ENCODE measurements at places on chromosomes 6 and 20.
A peak's percentile ranks its signal among the peaks of the same experiment; 100 is the strongest.

GRCh38 chr6:1915226-1915625 is 305.5 kb downstream of the FOXC1 start:
- DNase-seq = no peak

DNA sequence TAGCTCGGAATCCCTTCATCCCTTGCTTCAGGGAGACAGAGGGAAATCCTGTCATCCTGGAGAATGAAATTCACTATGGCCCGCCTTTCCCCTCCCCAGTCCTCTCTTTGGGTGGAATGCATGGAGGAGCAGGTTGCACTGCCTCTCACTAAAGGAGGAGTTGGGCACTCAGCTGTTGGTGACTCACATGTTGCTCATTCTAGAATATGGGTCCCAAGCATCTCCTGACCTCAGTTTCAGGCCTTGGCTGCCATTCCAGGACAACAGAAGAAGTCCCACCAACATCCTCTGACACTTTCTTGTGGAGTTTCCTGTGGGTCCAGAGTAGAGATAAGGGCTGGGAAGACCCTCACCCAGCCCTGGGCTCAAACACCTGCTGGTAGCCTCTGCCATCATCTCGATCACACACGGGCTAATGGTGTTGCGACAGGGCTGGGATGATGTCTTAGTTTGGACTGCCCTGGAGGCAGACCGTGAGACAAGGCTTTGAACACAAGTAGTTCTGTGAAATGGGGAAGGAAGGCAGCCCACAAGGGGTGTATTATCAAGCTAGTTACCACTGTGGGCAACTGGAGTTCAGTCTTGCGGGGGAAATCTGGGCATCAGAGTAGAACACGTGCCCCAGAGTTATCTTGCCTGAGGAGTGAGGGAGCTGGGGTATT is 52.4 kb upstream of the RNF24 start:
- no peak for DNase-seq

DNA sequence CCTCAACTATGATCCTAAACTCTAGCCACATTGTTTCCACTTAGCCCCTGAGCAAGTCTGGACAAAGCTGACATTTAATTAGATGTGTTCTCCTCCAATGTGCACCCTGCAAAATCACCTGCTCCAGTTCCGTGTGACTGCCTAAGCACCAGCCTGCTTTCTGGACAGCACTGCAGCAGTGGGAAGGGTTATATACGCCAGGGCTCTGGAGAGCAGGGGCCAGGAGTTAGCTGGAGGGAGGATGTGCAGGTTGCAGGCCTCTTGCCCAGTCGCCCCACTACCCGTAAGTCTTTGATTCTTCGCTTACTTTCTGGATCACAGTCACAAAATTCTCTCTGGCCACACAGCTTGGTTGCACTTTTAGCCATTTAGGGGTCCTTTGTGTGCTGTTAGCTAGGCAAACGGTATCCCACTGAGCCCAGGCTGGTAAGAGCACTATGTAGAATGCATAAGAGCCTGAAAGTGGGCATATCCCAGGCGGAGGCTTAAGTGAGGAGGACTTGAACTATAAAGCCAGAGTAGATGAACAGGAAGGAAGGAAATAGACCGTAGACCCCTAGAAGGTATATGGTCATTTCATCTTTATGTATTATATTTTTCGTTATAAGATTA is 10.7 kb upstream of the PLEKHG1 start:
- DNase-seq = no peak

GRCh38 chr6:88913471-88913870 is 49.9 kb downstream of the RNGTT start:
- no peak for DNase-seq

GRCh38 chr6:11810854-11811643 is 32.4 kb upstream of the ADTRP start:
- DNase-seq = no peak

- no peak for DNase-seq
Measured at GRCh38 chr20:62519826-62520225, 44.0 kb upstream of the GATA5 start.

- DNase-seq = no peak
Measured at GRCh38 chr6:118787724-118788423, 106.1 kb upstream of the ASF1A start.

DNA sequence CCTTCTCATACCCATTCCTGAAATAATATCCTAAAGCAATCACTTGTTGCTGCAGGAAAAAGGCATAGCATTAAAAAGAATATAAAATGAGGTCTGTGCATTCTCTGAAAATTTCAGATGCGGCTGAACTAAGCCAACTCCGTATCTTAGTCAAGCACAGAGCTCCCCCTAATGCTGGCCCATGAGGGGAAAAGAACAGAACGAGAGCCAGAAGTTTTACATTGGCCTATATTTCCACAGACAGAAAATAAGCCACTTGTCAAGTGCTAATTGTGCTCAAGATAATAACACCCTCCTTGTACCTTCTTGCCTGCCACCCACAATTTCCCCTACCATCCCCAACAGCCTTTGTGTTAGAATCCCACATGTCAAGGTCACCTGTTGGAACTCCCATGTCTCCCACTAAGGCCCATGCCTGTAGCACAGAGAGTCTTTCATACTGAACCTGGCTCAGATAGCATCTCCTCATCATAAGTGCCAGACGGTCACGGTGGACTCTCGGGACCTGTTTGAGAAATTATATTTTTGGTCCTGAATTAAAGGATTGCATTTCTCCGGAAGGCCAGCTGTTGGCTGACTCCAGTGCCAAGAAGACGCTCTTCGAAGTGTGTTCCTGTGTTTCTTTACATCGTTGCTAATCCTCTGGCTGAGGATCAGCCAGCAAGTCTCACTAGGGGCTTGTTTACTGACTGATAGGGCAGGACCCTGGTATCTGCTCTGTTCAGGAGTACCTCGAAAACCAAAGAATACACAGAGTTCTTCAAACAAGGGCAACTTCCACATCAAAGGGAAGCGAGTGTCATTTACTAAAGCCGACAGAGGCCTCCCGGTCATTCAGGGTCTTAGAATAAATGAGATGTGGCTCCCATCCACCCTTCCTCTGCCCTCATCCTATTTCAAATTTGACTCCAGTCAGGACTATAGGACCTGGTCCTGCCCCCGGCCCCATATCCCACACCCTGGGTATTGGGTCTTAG is 183.4 kb upstream of the FBXL4 start:
- DNase-seq = no peak

GRCh38 chr6:44309631-44310030 is 3.5 kb downstream of the AARS2 start:
- DNase-seq = no peak

DNA sequence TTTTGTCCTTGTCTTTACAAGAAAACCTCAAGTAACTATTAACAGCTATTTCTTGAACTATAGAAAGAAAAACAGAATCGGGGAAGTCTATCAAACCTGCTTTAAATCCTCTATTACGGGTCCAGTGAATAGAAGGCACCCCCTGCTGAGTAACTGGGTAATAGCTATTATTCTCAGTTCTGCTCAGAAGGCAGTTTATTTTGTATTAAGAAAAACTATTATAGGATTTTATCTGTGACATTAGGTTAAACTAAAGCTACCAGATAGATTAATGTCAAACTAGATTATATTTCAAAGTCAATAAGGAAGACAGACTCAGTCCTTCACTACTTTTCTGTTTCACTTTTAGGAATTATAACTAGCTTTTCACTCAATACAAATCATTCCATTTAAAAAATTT is 93.7 kb downstream of the DST start:
- DNase-seq = no peak

- no peak for DNase-seq
Measured at GRCh38 chr20:22977047-22977785, 57.9 kb upstream of the SSTR4 start.

GRCh38 chr6:47669684-47670513 is 28.5 kb upstream of the ADGRF4 start:
- DNase-seq = peak; percentile 55

GRCh38 chr20:25459111-25459830 is 51.8 kb downstream of the GINS1 start:
- DNase-seq = no peak

- peak; percentile 63 for DNase-seq
Measured at GRCh38 chr6:55108134-55109130, 65.9 kb upstream of the HCRTR2 start.

- DNase-seq = no peak
Measured at GRCh38 chr20:17952692-17953684, 15.6 kb downstream of the SNX5 start.

- DNase-seq = no peak
Measured at GRCh38 chr6:69673298-69673697, 123.5 kb downstream of the LMBRD1 start.

GRCh38 chr6:118708744-118709143 is 57.4 kb upstream of the CEP85L start:
- no peak for DNase-seq

- DNase-seq = no peak
Measured at GRCh38 chr20:7692478-7692877, 247.8 kb downstream of the HAO1 start.

DNA sequence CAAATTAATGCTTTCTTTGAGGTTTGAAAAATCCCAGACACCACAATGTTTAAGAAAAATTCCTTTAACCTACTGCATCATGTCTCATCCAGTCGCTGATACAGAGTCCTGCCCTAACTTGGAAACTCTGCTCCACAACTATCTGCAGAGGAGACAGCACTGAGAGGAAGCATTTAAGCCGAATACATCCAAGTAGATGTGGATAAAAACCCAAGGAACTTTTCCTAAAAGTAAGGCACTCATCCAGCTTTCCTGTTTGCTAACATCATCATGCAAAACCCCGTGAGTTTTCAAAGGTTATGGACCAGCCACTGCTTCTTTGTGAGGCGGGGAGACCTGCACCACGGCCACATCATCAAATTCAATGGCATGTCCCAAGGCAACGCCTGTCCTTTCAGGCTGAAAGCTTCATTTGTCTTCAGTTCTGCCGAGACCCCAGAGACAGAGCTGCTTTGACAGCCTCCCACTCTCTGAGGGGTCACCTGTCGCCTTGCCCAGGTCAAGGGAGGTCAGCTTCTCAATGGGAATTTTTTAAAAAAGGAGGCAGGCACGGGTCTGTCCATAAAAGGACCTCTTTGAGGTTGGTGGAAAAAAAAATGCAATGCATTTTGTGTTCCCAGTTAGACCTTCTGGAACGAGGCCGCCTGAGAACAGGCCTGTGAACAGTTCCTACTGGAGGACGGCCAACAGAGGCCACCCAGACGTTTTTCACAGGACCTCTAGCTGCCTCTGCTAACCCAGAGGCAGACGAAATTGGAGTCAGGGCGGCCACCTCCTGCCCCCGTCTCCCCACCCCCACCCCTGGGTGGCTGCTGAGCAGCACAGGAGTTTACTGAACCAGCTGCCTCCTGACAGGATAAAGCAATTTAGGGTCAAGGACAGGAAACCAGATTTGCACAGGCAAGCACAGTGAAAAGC is 142.5 kb upstream of the HDDC2 start:
- DNase-seq = peak; percentile 54

- DNase-seq = no peak
Measured at GRCh38 chr20:60132162-60132826, 174.1 kb downstream of the CDH26 start.

DNA sequence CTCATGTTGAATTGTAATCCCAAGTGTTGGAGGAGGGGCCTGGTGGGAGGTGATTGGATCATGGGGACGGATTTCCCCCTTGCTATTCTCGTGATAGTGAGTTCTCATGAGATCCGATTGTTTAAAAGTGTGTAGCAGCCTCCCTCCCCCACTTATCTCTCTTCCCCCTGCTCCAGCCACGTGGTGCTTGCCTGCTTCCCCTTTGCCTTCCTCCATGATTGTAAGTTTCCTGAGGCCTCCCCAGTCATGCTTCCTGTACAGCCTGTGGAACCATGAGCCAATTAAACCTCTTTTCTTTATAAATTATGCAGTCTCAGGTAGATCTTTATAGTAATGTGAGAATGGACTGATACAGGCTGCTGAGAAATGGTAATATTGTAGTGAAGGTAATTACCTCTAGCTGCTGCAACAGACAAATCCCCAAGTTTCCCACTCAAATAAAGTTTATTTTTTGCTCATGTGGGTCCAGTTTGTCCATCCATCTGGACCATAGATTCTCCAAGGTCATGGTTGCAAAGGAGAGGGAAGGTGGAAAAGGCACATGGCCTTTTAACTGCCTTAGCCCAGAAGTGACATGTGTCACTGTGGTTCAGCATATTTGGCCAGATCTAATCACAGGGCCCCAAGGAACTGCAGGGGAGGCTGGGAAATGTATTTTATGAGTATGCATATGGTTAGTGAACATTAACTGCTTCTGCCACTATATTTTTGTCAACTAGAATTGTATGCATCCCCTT is 89.2 kb downstream of the TRMT11 start:
- DNase-seq = no peak

DNA sequence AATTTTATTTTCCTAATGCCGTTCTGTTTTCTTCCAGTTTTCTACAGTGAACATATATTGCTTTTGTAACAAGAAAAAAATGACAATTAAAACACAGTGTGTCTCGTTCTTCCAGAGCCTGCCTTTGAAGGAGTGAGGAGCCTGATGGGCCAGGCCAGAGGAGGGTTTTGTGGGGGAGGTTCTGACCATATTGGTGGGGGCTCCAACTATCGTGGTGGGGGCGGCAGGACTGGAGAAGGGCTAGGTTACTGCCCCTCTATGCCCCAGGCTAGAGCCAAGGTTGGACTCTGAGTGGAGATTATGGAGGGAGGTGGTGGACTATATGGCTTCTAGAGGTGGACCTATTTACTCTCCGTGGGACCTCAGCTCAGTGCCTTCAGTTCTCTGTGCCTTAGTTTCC is 24.0 kb downstream of the DLGAP4 start:
- DNase-seq = no peak

DNA sequence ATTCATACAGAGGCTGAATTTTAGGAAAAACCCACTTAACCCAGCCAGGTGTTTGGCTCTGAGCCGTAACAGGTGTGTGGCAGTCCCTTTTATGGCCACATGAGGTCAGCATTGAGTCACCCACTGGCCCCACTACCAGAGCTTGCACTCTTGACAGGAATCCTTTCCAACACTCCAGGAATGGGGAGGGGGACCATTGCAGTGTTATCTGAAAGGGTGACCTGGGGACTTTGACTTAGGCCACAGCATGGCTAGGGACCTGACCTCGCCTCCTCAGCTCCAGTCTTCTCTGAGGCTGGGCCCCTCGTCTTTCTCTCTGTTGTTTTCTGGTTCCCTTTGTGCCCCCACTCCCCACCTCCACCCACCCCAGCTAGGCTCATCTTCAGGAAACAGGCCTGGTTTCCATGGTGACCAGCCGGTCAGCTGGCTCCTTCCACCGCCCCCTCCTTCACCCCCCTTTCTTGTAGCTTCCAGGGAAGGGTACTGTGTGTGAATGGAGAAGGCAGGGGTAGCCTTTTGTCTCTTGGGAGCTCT is 2.1 kb upstream of the TMEM151B start:
- peak; percentile 82 for DNase-seq

- no peak for DNase-seq
Measured at GRCh38 chr20:44941120-44941691, 19.0 kb downstream of the TOMM34 start.

GRCh38 chr20:34200023-34200422 is 41.2 kb upstream of the ASIP start:
- no peak for DNase-seq

- DNase-seq = no peak
Measured at GRCh38 chr20:2836035-2836434, 4.4 kb downstream of the PCED1A start.

- no peak for DNase-seq
Measured at GRCh38 chr6:46411456-46412197, 79.6 kb downstream of the RCAN2 start.

DNA sequence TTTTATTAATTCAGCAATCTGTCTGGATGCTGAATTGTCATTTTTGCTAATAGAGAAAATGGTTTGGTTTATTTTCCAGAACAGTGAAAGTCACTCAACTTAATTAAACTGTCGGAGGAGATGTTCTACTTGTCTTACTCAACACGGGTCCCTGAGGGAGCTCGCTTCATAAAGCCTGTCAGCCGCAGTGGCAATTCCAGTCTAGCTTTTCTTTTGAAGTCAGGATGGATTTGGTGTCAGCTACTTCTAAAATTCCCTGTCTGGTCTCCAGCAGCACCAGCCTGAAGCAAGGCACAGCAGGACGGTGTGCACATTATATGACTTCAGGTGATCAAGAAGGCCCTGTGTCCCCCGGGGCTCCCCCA is 261.5 kb downstream of the SLC24A3 start:
- no peak for DNase-seq
